Right lung (tissue), 10 donors: ENCODE measurements at places on chromosomes 6 and 20. TPM values are rescaled to one million over a fixed set of nuclear protein-coding genes. Genes with fewer than 3 reads are reported as not detected.

The VWA7 gene
- polyA plus RNA-seq = 3.4 TPM

The NINL gene
- polyA plus RNA-seq = 69.4 TPM

The AVP gene
- not detected for polyA plus RNA-seq

- no peak for DNase-seq
Measured at GRCh38 chr6:32946893-32947292, 6.0 kb downstream of the HLA-DMA start.

DNA sequence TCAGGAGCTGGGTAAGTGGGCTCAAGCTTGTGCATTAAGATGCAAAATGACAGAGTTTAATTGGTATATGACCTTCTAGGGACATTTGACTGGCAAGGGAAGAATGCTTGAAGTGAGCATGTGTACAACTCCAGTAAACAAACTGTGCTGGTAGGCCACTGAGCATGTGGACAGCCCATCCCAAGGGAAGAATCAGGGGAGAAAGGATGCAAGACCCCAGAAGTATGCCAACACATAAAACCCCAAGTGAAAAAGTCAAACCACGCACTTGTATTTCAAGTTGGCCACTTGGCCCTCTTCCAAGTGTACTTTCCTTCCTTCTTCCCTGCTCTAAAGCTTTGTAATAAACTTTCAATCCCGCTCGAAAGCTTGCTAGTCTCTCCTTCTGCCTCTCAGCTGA is 10.4 kb upstream of the THBD start:
- DNase-seq = no peak

- no peak for DNase-seq
Measured at GRCh38 chr6:104885518-104886043, 25.9 kb upstream of the HACE1 start.

GRCh38 chr6:70823651-70824050 is 133.2 kb downstream of the B3GAT2 start:
- no peak for DNase-seq

The MEI4 gene
- polyA plus RNA-seq = 0.10 TPM

DNA sequence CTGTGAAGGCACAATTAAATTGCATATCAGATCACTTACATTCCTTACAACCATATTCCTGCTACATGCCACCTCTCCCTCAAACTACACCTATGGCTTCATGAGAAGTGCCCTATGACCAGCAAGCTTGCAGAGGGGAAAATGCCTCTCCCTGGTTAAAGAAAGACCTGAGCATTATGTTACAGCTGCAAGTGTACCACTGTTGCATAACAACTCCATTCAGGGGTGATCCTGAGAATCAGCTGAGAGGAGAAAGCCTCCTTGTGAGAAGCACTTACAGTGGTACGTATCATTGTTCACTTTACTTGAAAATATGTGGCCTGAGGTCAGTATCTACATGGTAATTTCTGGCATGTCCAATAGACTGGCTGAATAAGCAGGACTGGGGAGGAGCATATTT is 20.0 kb downstream of the PDSS2 start:
- no peak for DNase-seq

GRCh38 chr6:92684386-92684785 is 735.0 kb downstream of the EPHA7 start:
- no peak for DNase-seq

The SLC2A10 gene
- polyA plus RNA-seq = 24.0 TPM

DNA sequence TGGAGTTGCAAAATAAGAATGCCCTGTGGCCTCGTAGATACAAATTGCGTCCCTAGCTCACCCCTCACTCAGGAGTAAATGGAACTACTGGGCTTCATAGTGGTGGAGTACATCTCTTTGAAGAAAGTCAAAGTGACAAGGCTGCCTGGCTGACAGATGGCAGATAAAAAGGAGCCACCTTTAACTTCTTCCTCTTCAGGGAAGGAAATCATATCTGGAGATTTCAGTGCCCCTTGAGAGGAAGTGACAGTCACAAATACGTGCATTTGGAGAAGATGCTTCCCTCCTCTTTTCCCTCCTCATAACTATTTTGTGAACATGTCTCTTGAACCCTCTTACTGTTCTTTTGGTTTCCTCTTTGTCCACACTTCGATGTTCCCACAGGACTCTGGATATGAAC is 43.2 kb downstream of the PPP1R3G start:
- DNase-seq = no peak

DNA sequence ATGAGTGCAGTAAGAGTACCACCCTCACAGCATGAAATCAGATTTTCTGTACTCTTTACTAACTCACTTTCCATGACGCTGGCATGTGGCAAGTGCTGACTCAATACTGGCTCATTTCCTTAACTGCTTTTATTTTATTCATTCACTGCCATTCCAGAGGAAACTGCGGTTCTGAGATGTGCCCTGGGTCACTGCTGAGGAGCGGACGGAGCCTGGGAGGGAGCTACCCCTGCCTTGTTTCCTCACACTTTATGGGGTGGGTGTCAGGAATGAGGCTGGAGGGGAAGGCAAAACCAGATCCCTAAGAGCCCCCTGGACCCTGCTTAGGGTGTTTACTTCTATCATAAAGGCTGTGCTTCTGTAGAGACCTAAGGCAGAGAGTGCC is 14.4 kb downstream of the NT5E start:
- no peak for DNase-seq
